ENCODE measurements at places on chromosomes 7 and 10.
A peak's percentile ranks its signal among the peaks of the same experiment; 100 is the strongest.

GRCh38 chr10:34769899-34770298 lies 45.2 kb downstream of the PARD3 start:
- DNase-seq, result peak; percentile 57

GRCh38 chr7:1409555-1409954 lies 49.7 kb downstream of the MICALL2 start:
- DNase-seq, result no peak

- DNase-seq, result no peak
These were observed 30.2 kb upstream of the ARHGAP12 start for GRCh38 chr10:31958856-31959255.

DNA sequence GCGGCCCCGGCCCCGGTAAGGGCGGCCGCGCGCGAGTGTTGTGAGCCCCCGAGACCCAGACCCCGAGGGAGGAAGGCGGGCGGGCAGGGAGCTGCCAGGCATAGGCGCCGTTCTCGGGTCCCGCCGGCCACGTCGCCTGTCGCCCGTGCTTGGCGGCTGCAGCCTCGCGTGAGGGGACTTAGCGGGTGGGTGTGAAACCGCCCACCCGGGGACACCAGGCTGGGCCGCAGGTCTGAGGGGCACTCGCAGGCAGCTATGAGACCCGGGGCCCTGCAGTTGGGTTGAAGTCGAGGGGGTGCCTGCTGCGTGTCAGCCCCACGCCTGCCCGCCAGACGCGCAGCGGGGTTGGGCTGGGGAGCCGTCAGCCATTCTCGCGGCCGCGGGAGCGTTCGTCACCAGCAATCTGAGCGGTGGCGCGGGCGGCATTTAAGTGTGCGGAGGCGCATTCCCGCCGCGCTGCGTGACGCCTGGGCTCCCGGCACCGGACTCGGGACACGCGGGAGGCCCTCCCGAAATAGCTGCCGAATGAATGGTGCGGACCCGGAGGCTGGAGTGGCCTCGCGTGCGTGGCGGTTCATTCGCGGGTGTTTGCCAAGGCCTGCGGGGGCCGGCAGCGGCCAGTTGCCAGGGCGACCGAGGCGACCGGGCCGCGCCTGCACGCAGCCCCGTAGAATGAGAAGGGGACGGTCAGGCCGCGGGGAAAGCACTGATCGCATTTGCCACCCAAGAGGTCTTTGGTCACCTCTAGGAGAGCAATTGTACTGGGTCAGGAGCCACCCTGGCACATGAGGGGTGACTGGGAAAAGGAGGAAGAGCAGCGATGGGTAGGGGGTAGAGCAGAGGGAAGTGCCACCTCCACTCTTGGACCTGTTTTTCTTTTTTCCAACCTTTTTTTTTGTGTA lies 750 bp downstream of the ZNF398 start:
- peak; percentile 74 for DNase-seq

DNA sequence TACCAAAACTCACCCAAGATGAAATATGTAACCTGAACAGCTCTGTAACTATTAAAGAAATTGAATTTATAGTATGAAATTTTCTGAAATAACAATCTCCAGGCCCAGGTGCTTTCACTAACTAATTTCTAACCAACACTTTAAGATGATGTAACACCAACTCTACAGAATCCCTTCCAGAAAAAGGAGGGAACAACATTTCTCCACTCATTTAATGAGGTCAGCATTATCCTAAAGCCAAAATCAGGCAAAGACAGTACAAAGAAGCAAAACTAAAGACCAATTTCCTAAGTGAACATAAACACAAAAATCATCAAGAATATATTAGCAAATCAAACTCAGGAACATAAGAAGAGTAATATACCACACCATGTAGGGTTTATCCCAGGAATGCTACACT lies 65.5 kb downstream of the KMT2C start:
- DNase-seq, result no peak

DNA sequence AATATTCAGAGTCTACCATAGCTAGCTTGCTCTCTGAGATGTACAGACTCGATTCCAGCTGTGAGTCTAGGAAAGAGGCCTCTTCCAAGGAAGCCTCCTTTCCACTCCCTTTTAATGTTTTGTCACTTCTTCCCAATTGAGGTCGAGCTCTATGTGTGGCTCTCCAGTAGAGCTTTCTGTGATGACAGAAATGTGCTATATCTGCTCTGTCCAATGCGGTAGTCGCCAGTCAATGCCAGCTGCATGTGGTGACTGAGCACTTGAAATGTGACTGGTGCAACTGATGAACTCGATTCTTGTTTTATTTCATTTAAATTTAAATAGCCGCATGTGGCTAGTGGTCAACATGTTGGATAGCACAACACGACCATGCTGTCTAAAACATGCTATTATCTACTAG lies 387.0 kb upstream of the NRP1 start:
- no peak for DNase-seq

- peak; percentile 85 for DNase-seq
These were observed 29.6 kb downstream of the IDE start for GRCh38 chr10:92544296-92544695.

DNA sequence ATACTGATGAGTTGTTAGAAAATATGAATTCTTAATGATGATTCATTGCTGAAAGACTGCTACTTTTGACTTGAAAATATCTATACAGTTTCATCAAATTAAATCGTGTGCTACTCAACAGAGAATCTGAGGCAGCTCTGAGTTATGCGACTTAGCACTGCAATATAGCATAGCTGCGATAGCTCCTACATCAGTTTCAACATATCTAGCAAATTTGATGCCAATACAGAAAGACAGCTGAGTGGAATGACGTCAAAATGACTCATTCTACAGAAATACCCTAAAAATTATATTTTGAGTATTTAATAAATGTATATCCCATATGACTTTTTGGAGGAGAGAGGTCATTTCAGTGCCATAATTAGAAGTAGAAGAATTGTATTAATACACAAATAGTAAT lies 1.1 kb upstream of the TARP start:
- no peak for DNase-seq

DNA sequence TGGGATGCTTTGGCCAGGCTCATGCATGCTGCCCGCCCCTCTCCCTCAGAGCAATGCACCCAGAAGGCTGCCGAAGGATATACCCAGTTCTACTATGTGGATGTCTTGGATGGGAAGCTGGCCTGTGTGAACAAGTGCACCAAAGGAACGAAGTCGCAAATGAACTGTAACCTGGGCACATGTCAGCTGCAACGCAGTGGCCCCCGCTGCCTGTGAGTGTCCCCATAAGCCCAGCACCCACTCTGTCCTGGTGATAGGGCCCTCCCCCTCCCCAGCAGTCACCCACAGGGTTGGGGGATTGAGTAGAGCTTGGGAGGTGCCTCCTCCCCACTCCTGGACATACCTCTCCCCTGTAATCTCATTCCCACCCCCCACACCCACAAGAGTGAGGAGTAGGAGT lies 7.0 kb upstream of the MUC17 start:
- no peak for DNase-seq

Data from common myeloid progenitor, CD34-positive (primary cell).